ENCODE measurements at places on chromosomes 11 and 22.
A peak's percentile ranks its signal among the peaks of the same experiment; 100 is the strongest.

GRCh38 chr11:113474362-113475159 is 637 bp downstream of the DRD2 start:
- DNase-seq: peak; percentile 37

DNA sequence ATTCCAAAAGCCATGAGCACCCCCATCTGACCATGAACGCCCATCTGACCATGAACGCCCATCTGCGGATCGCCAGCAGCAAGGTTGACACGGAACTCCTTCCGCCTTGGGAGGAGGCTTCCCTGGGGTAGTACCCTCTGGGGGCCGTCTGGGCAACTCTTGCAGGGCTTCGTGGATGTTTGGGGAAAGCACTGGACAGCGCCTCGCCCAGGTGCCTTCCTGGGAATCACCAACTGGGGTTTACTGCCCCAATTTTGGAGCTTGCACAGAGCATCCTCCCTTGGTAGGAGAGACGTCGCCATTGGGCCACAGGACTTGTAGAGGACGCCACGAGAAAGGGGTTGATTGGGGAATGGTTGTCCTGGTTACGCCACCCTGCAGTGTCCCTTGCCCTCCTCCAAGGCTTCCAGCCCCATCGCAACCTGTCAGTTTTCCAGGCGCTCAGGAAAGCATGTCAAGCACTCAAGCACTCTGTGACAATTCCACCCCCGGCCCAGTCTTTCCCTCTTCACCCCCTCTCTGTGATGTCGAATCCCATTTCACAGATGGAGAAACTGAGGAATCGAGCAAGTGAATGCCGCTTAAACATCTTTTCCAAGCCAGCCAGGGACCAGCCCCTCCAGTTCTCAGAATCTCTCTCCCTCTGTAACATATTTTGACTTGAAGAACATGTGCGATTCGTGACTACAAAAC is 914 bp upstream of the PRDM11 start:
- no peak for DNase-seq

GRCh38 chr11:33912405-33913361 is 20.8 kb upstream of the LMO2 start:
- DNase-seq: peak; percentile 75

- DNase-seq: no peak
Measured at GRCh38 chr22:27310966-27311697, 490.4 kb downstream of the MN1 start.
